ENCODE measurements at places on chromosomes 11 and 22.

DNA sequence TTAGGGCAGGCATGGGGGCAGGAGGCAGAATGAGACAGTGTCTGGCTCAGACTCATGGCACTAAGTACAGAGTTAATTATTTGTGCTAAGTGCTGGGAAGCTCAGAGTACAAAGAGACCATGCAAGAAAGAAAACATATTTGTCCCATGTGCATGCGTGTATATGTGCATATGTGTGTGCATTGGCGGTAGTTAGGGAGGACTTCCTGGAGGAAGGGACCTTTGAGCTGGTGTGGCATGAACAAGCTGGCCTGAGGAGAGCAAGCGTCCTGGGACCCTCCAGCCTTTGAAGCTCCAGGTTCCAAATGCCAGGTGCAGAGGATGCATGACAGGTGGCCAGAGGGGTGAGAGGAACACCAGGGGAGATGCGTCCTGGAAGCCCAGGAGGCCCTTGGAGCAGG, 6.1 kb downstream of the FBLN1 start:
- no peak for DNase-seq

DNA sequence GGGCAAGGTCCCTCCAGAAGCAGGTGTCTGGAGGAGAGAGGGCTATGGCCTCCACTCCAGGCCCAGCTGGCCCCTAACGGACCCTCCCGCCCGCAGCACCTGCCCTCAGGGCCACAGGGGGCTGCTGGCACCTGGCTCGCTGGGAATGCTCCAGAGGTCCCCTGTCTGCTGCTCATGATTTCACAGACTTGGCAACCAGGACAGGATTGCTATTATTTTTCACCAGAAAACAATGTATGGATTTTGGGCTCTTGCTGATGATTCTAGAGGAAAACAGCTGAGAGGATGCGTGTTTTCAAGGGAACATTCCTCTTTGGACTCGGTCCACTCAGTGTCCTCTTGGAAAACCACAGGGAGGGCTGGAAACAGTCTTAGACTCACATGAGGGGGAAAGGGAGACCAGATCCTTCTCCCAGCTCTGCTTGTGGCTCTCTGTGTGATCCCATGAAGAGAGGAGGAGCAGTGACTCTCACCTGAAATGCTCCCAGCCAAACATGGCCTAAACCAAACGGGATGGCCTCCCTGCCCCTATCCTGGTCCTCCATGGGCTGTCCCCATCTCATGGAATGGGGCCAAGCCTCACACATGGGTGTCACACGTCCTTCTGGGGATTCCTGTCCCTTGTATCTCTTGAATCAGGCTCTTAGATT, 15.8 kb downstream of the MYEOV start:
- peak; percentile 26 for DNase-seq

- DNase-seq, result no peak
These were observed 23.9 kb upstream of the NECTIN1 start for GRCh38 chr11:119752946-119753345.

GRCh38 chr11:122709039-122709760, 53.7 kb downstream of the UBASH3B start:
- no peak for DNase-seq

- DNase-seq, result no peak
These were observed 10.2 kb downstream of the YPEL4 start for GRCh38 chr11:57639321-57640067.

DNA sequence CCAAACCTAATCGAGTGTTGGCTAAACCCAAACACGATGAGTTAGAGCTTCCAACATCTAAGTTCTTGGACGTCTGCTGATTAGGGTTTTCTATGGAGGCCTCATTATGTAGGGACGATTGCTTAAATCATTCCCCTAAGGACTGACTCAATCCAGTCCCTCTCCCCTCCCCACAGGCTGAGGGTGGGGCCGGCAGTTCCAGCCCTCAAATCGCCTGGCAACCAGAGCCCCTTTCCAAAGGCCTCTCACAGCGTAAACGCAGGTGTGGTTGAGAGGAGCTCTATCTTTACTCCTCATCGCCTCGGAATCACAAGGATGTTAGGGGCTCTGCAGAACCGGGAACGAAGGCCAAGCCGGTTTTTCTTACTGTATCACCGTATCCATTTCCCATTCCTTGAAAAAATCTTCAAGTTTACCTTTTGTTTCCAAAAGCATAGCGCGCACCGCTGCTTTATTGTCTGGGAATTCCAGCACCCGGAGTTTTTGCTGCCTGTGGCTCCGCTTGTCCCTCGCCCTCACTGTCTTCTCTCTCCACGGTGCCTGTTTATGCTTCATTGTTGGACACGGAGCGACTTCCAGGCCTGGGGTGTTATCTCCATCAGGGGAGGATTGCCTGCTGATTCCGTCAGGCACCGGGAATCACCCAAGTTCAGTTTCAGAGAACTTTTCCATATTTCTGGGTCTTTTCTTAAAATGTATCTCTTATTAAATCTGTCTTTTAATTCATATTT, 13.8 kb upstream of the IFITM3 start:
- DNase-seq, result no peak

- DNase-seq, result no peak
These were observed 147.6 kb downstream of the SPATA19 start for GRCh38 chr11:133697603-133698180.

- DNase-seq, result no peak
These were observed 86.0 kb downstream of the CASP12 start for GRCh38 chr11:104812103-104812788.

DNA sequence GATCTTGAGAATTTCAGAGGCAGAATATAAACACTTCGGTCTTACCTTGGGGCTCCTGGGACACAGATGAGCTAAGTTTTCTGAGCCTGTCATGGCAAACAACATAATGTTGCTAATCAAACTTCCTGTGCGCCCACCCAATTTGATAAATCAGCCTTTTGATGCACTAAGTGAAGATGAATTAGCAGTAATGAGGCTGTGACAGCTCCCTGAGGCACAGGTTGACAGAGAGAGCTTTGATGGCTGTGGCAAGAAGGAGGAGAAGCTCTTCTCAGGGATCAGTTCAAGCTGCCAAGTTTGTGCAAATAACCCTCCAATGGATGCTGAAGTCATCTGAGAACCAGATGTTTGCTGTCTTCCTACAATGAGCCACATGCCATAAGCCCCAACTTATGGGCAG, 34.4 kb downstream of the DRD2 start:
- no peak for DNase-seq

DNA sequence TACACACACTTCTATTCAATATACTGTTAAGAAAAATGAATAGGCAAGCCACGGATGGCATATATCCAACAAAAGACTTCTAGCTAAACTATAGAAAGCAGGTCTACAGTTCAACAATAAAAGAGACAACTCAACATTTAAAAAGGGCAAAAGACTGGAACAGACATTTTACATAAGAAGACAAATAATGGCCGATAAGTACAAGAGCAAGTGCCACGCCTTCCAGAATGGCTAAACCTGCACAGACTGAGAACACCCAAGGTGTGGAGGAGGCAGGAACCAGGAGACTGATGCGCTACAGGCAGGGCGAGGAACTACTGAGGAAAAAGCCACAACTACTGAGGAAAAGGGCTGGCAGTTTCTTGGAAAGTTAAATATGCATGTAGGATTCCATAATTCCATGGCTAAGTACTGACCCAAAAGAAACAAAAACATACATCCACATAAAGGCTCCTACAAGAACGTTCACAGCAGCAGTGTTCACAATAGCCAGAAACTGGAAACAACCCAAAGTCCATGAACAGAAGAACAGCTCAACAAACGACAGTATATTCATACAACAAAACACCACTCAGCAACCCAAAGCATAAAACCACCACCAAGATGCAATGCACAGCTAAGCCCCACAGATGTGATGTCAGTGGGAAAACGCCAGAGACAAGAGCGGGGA, 9.6 kb upstream of the MOB2 start:
- no peak for DNase-seq

All from activated CD4-positive, CD25-positive, alpha-beta regulatory T cell treated with anti-CD3 and anti-CD28 coated beads, Interleukin-2, amount 50 U/mL, for 72 hours (primary cell).